ENCODE measurements at places on chromosomes 3 and 15.

DNA sequence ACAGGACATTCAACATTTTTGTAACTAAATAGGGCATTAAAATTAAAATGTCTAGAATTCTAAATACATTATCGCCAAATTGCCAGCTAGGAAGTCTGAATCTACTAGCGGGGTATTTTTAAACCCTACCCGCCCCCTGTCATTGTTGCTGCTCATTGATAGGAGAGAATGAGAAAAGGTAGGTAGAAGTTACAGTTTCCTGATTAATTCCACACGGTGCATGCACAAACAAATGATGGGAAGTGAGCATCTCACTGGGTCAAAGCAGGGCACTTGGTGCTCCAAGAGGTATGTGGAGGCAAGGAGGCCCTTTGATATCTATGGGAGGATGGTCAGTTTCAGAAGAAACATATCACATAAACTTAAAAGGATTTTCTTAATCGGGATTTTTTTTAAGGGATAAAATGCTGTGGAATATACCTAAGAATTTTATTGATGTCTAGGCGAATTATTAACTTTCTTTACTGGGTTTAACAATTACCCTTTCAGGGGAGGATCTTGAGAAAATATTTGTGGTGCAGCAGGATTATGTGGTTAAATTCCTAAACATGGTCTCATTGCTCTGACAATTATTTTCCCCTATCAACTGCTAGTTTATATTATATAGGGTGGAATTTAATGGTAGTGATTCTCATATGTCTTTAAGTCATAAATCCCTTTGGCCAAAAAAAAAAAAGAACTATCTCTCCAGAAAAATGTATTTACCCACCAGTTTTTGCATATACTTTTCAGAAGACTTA is 236.0 kb upstream of the GOLGA6L4 start:
- no peak for DNase-seq

DNA sequence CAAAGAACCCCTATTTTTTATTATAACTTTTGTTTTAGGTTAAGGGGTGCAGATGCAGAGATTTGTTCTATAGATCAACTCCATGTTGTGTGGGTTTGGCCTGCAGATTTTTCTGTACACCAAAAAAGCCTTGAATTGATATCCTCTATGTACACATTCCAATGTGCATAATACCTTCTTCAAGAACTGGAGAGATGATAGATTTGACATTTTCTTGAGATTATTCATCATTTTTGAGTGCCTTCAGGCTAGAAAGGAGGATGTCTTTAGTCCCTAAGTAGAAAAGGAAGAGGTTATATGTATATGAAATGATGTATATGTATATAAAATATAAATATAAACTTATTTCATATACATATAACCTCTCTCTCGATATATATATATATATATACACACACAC is 1190.0 kb upstream of the ALCAM start:
- no peak for DNase-seq

DNA sequence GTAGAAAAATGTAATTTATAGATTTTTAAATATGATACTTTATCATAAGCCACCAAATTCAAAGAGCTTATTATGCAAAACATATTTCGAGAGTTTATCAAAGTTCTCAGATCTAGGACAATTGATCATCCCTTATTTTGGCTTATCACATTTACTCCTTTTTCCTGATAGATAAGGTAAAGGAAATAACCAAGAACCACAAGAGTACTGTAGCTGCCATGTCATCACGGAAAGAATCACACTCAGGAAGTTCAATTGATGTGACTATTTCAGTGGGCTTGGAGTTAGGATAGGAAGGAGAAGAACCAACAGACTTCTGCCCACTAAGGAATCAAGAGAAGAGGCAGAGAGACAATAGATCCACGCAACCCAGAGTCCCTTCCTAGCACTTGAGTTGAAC is 142.7 kb upstream of the TMCO5A start:
- no peak for DNase-seq

- DNase-seq = peak; percentile 12
Observed at GRCh38 chr15:80154336-80154735, 1.5 kb downstream of the FAH start.

DNA sequence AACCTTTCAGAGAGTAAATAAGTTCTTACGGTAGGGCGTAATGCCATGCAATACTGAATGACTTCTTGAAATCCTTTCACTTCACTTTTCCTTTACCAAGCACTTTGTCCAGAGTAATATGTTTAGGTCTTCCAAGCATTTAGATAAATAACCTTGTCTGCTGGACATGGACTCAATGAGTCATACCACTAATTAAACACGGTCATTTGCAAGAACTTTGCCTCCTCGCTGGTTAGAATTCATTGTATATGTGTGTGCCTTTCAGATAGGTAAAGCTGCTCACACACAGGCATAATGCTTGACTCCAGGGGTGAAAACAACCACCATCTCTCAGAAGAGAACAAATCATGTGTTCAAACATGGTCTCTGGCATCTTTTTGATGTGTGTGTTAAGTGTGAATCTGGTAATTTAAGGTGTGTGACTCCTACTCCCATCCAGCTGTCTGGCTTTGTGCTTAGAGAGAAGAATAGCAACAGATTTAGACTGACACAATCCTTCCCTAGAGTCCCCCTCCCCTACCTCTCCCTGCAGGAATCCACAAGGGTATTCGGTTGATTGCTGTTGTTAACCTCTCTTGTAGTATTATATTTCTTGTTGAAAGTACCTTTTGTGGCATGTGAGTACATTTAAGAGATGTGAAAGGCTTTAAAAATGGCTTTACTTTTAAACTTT is 419.0 kb downstream of the CNTN4 start:
- DNase-seq = no peak

DNA sequence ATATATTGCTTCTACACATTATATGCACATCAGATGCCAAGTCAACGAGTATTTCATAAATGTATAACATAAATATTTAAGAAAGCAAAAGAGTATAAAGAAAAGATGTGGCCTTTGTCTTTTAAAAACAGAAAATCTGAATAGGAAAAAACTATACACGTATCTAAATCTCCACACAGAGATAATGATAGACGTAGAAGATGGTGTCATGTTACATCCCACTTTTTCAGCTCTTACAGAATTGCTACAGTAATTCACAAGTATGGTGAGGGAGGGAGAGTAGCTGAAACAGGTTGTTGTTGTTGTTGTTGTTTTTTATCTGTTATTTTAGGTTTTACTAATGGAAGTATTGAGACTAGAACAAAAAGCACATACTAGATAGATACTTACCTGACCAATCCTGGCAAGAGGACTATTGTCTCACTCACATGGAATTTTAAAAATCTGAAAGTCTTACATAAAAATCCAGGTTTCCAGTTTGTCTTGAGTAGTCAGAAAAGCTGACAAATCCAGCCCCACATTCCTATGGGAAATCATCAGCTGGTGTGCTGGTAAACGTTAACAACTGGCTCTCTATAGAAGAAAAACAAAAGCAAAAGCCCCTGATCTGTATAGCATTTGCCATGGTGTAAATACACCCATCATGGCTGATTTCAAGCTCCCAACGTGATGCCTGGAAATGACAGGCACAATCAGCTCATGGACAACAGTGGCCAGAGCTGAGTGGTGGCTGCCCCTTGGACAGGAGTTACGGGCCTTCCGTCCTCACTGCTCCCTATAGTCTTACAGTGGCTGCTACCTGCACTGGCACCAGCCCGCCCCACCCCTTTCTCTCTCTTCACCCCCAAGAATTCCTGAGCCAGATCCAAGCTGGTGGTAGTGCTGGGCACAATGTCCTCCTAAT is 47.4 kb upstream of the VGLL4 start:
- DNase-seq = no peak

- no peak for DNase-seq
Observed at GRCh38 chr3:107994956-107995715, 95.7 kb downstream of the CD47 start.

Measured in midbrain (tissue), 1 donor.